ENCODE measurements at places on chromosomes 4 and X. TPM values are rescaled to one million over a fixed set of nuclear protein-coding genes. Genes with fewer than 3 reads are reported as not detected.

GRCh38 chr4:158590306-158590705, 68.6 kb downstream of the RXFP1 start:
- DNase-seq: no peak

DNA sequence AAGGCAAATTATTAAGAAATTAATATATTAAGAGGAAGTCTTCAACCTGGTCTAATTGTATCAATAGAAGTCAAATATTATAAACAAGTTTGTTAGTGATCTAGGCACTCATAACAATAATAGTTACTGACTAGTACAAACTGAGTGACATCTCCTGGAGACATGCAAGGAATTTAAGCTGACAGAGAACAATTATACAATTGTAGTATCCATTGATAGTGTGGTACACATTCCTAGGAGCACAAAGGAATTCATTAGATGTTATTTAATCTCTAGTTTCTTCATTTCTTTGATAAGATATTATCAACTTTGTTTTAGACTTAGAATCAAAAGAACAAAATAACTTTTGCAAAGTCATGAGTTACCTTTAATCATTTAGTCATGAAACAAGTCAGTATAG, 1048.6 kb downstream of the PCDH7 start:
- no peak for DNase-seq

GRCh38 chr4:185552254-185552653, 16.9 kb upstream of the PDLIM3 start:
- DNase-seq: no peak

DNA sequence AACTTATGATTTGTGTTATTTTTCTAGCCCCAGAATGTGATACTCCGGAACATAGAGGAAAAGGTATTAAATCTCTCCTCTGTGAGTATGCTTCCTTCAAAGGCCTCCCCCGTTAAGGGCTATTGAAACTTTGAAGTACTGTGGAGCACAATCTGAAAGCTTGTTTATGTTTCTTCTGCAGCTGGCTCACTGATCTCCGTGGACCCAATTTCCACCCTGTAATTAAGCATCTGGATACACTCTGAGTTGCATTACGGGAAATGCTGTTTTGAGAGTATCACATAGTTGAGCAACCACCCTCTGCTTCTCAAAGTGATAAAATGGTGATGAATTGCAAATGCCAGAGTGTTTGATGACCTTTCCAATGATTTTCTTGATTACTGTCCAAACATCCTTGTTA, 296.8 kb upstream of the PABPC5 start:
- no peak for DNase-seq

GRCh38 chrX:119745283-119745848, 13.0 kb upstream of the SOWAHD start:
- DNase-seq: no peak

- no peak for DNase-seq
Observed at GRCh38 chr4:77176640-77177039, 19.6 kb downstream of the CCNG2 start.

Gene SRPX2
- total RNA-seq: 15.3 TPM

Gene DDX60
- total RNA-seq: 9.2 TPM

DNA sequence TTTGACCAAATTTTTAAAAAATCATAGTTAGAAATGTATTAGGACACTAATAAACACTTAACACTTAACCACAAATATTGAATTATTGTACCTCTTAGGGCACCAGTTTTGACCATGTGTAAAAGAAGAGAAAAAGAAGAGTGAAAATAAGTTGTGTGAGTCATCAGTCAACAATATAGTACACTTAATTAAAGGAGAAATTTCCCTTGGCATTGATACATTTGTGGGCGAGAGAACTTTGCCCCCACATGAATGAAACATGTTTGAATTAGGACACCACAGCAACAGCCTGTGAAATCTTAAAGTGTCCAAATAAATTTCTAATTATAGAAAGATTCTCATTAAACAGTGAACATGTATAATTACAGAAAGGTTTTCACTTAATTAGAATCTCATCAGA, 1292.8 kb upstream of the TENM3 start:
- DNase-seq: no peak

DNA sequence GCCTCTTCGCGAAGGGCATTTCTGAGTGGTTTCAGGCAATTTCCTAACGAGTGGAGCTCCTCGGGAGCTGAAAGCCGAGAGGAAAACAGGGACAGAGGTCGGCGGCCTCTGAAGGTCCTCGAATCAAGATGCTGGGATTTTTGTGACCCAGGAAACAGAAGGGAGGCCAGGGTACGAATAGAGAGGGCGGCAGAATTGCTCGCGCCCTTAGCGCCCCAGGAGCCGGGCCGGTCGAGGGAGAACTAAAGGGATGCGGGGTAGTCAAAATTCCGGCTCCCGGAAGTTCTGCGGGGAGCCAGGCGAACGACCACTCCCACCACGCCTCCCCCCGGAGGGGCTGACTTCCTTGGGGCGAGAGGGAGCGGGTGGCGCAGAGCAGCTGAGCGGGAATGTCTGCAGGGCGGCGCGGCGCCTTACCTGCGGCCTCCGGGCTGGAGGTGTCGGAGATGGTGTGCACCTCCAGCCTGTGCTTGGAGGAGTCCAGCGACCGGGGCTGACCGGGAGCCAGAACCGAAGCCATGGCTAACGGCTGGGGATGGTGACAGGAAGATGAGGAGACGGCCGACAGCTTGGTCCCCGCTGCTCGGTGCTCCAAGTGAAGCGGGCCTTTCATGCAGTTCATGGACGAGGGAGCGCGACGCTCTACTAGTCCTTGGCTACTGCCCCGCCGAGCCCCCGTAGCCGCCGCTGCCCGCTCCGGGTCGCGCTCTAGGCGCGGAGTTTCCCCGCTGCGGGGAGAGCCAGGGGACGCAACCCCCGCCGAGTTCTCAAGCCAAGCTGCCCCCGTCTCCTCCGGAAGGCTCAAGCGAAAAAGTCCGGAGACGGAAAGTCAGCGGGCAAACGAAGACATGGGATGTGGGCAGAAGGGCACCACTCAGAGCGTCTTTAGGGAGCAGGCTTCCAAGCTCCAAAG, 782 bp downstream of the PITX2 start:
- DNase-seq: no peak

Gene HELQ
- 8.8 TPM for total RNA-seq

- no peak for DNase-seq
Observed at GRCh38 chr4:116752027-116752426, 333.3 kb downstream of the TRAM1L1 start.

DNA sequence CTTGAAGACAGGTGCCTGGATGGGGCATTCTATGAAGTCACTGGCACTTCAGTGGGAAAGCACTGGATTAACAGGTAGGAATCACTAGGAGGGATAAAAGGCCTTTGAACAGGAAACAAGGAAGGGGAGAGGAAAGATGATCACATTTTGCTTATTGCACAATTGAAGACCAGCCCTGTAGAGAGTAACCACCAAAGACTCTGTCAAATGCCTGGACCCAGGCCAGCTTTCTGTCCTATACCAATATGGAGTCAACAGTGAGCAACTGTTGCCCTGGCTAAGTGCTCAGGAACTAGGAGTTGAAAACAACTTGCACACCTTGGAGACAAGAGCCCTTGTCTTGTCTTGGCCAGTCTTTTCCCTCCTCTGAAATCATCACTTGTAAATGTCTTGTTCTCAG, 14.1 kb upstream of the RTL3 start:
- no peak for DNase-seq

DNA sequence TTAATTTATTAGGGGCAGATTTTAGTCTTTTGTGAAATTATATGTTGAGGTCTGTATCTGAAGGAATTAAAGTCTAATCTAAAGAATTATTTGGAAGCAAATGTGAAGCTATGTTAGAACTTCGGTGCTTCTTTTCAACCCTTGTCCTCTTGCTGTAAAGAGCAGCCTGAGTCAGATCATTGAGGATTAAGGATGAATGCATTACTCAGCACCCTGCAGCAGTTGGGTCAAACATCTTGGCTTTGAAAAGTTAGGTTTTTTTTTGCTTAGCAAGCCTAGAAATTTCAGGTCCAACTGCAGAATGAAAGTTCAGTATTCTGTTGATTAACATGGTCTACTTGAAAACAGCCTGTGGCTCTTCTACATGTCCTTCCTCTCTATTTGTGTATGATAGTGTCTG, 57.6 kb downstream of the SLC4A4 start:
- no peak for DNase-seq

Gene TMEM144
- total RNA-seq: 9.7 TPM

GRCh38 chr4:38371391-38371851, 292.6 kb upstream of the KLF3 start:
- no peak for DNase-seq

DNA sequence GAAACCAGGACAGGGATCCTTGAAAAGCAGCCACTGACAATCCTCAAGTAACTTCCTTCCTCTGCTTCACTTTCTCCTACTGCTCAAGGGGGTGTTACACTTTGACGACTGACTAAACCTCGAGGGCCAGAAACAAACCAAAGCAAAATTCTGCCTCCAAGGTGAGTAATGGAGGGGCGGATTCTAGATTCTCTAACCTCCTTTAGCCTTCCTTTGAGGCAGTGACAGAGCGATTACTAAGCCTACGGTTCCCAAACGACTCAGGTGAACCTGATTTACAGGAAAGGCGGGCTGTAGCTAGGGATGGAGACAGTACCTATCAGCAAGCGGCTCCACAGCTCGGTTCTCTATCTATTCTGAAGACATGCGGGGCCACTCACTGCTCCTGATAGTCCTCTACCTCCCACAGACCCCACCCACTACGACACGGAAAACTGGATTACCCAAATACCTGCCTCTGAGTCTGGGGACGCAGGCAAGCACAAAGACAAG, 487 bp downstream of the TBCK start:
- no peak for DNase-seq

DNA sequence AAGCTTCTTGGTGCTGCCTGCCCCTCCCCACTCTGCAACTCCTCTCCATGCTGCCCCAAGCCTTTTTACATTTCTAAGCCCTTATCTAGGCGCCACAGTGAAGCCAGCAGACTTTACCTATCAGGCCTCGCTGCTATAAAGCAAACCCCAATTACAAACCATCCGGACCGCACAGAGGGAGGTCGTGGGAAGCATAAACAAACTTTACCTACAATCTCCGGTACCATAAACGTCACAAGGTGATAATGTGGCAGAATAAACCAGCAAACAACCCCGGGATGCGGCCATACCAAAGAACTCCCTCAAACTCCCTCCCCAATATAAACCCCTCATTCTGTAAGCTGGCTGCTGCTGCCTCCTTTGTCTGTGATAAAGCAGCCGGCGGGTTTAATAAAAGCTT, 54.0 kb upstream of the ZCCHC13 start:
- DNase-seq: no peak

Gene NKX3-2
- not detected for total RNA-seq

GRCh38 chr4:150990250-150990649, 24.8 kb downstream of the LRBA start:
- DNase-seq: no peak

Gene PALLD
- 764 TPM for total RNA-seq

Gene ART3
- 139 TPM for total RNA-seq

Gene MORC4
- 7.4 TPM for total RNA-seq

DNA sequence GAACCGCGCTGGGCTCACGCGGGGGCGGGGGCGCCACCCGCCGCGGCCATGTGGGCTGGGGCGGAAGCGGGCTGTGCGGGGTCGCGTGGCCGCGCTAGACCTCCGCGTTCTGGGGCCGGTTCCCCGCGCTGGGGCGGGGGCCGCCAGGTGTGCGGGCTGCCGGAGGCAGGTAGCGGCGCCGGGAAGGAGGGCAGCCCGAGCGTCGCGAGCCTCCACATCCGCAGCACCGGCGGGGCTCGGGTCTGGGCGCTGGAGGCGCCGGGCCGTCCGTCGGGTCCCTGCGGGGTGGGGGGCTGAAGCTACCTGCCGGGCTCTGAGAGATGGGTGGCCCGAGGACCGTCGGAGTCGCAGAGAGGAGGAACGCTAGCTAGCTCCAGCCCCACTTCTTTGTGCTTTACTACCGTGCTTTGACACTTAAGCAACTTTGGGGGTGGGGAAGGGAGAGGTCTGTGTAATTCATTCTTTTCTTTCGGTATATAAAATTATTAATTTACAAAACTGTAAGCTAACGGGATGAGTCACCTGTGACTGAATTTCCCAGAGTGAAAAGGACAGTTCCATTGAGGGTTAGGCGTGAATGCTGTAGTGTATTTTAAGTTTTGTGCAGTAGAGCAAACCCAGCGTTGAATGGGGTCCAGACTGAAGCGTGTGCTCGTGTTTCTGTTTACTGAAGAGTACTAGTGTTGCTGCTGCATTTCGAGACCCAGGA, 689 bp downstream of the METAP1 start:
- DNase-seq: no peak

Gene INTU
- 1.8 TPM for total RNA-seq

Data from right atrium auricular region (tissue), 2 donors.